MCF 10A (cell line): ENCODE measurements at places on chromosomes 13 and 19. TPM values are rescaled to one million over a fixed set of nuclear protein-coding genes. Genes with fewer than 3 reads are reported as not detected.

The ZNF728 gene
- total RNA-seq: not detected in 2 replicates

DNA sequence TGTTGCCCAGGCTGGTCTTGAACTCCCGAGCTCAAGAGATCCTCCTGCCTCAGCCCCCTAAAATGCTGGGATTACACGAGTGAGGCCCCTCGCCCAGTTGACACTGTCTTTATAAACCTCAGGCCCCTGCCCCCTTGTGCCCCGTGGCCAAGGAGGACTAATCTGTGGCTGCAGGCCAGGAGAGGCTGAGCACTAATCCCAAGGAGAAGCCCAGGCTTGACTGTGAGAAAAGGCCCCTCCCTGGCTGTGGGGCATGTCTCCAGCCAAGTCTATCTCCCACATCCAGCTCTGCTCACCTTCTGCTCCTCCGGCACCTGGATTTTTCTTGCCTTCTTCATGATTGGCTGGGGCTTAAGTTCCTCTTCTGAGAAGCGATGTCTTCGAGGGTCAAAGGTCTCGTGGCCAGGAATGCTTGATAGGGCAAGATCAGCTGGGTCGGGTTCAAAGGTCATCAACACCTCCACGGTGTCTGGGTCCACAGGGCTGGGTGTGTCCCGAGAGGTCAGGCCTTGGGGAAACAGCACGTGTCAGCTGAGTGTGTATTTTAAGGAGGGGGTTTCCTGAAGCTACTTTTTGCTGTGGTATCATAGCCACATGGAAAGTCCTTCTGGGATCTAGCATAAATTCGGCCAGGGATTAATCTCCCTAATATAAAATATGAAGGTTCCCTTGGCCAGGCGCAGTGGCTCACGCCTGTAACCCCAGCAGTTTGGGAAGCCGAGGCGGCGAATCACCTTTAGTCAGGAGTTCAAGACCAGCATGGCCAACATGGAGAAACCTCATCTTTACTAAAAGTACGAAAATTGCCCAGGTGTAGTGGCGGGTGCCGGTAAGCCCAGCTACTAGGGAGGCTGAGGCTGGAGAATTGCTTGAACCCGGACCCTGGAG lies 3.8 kb downstream of the DBP start:
- DNase-seq: no peak

The PGLYRP2 gene
- not detected in 2 replicates for total RNA-seq

The POSTN gene
- 44.0 and 73.0 TPM in 2 replicates for total RNA-seq

The GET3 gene
- 62.9 and 67.1 TPM in 2 replicates for total RNA-seq

DNA sequence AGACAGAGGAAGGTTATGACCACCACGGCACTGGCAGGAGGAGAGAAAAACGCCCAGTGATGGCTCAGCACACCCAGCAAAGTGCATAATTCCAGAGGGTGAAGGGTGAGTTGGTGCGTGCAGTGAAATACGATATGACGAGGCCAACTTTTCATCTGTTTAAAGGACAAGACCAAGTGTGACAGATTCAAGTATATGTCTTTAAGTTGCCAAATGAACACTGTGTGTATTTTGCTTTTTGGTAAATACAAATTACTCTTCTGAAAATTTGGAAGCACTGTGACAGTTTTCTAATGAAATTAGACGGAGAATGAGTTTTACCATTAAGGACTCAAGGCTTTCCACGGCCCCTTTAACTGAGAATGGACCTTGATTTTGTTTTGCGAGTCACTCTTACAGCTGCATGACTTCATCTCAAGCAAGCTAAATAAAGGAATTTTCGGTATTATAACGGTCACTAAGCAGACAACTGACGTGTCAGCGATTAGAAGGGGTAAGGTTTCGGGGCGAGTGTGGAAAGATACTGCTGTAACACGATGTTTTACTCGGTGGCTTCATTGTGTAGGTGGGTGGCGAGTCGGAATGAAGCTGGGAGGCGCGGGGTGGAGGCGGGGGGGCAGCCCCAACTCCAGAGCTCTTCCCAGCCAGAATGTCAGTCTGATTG lies 22.8 kb downstream of the COL4A2 start:
- no peak for DNase-seq

The STXBP2 gene
- 94.4 and 102 TPM in 2 replicates for total RNA-seq

DNA sequence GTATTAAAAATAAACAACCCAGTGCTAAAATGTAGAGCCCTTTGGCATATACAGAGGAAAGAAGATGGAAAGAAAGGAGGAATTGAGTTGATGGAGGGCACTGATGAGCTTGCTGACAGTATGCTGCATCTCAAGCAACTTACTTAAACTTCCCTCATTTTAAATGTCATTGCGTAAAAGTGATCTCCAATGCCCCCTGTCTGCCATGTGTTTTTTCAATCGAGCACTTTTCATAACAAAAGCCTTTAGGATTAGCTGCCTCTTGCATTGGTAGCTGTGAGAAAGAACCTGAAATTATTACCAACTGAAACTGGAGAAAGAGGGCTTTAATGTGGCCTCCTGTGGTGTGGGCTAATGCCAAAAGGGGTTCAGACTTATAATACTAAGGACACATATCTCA lies 541.6 kb downstream of the SUCLA2 start:
- DNase-seq: peak; percentile 17
